ENCODE measurements at places on chromosomes 2 and 18. TPM values are rescaled to one million over a fixed set of nuclear protein-coding genes. Genes with fewer than 3 reads are reported as not detected.

DNA sequence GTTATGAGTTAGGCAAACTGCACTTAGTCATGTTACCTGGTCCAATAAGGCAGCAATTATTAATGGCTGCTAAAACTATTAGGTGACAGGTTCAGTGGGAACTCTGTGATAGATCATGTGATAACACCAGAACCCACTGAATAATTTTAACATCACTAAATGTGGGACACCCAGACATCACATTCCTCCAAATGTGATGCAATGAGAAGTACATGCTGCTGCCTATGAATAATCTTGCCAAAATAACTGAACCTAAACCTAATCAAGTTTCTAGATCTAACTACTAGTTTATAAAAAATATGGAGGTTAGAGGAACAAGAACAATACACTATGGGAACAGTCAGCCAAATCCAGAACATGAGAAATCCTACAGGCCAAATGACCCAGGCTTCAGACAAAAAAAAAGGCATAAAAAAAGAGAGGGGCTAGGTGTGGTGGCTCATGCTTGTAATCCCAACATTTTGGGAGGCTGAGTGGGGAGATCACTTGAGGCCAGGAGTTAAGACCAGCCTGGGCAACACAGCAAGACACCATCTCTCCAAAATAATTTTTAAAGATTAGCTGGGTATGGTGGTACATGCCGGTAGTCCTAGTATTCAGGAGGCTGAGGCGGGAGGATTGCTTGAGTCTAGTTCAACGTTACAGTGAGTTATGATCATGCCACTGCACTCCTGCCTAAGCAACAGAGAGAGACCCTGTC lies 7.0 kb upstream of the ACTR2 start:
- H3K4me3 ChIP-seq, result no peak overlapping the region
- no peaks in the 10 kb centered on the region for H3K4me1 ChIP-seq
- no peak for DNase-seq
- no peak overlapping the region for H3K27ac ChIP-seq
- H3K27me3 ChIP-seq, result no peaks in the 10 kb centered on the region

DNA sequence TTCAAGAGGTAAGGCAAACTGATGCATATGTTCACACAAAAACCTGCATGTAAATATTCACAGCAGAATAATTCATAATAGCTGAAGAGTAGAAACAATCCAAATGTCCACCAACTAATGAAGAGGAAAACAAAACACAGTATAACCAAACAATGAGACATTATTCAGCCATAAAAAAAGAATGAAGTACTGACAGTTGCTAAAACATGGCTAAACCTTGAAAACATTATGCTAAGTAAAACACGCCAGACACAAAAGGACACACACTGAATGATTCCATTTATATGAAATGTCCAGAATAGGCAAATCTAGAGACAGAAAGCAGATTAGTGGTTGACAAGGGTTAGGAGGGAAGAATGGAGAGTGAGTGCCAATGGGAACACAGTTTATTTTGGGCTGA lies 86.9 kb downstream of the SESTD1 start:
- H3K4me3 ChIP-seq, result no peak overlapping the region
- H3K36me3 ChIP-seq, result no peaks in the 10 kb centered on the region
- no peak overlapping the region for H3K27ac ChIP-seq

The SUMO1 gene
- total RNA-seq, result 62.9 TPM

- DNase-seq, result no peak
- no peaks in the 10 kb centered on the region for H3K36me3 ChIP-seq
- no peaks in the 10 kb centered on the region for H3K4me1 ChIP-seq
- no peak overlapping the region for H3K4me3 ChIP-seq
Observed at GRCh38 chr18:379681-380330, 112.0 kb upstream of the THOC1 start.

DNA sequence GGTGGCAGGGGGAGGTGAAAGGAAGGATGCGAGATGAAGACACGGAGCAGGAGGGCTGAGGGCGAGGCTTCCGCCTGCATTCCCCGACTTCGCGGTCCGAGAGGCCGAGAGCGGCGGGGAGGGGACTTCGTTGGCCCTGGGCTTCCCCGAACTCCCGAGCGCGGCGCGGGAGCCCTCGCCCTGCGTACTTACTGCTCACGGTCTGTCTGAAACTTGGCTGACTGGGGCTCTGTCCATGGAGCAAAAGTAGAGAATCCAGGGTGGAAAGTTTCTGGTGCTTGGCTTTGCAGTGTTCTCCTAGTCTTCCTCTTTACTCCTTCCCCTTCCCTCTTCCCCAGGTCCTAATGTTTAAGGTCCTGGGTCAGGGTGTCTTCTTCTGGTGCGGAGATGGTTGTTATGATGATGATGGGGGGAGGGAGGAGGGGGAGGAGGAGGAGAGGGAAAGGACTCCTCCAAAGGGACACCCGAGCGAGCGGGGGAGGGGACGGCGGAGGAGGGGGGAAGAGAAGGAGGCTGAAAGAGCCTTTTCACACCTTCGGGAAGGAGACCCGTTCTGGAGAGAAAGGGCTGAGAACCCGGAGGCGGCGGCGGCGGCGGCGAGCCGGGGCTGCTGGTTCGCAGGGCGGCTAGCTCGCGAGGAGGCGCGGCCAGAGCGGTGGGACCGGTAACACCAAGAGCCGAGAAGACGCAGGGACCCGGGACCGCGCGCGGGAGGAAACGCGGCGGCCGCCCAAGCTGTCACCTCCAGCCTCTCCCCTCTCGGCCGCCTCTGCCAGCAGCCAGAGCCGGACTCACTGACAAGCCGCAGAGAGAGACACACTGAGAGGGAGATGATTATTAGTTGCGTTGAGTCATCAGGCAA lies at the start of gene SATB2:
TSS of gene SATB2 (minus strand) at position 793 of the 862 bp plus-strand sequence. CDS start 1,902 bp downstream, outside the sequence.
- H3K4me3 ChIP-seq, result peak within 1 kb of the TSS; percentile 99
- H3K27ac ChIP-seq, result no peak within 1 kb of the TSS

- H3K27ac ChIP-seq, result no peak overlapping the region
- no peaks in the 10 kb centered on the region for H3K4me1 ChIP-seq
- no peak for DNase-seq
- no peaks in the 10 kb centered on the region for H3K27me3 ChIP-seq
- H3K36me3 ChIP-seq, result no peaks in the 10 kb centered on the region
Observed at GRCh38 chr18:77811503-77811902, 561.9 kb downstream of the GALR1 start.

The EVA1A gene
- not detected for total RNA-seq

The DUSP19 gene
- 2.0 TPM for total RNA-seq

DNA sequence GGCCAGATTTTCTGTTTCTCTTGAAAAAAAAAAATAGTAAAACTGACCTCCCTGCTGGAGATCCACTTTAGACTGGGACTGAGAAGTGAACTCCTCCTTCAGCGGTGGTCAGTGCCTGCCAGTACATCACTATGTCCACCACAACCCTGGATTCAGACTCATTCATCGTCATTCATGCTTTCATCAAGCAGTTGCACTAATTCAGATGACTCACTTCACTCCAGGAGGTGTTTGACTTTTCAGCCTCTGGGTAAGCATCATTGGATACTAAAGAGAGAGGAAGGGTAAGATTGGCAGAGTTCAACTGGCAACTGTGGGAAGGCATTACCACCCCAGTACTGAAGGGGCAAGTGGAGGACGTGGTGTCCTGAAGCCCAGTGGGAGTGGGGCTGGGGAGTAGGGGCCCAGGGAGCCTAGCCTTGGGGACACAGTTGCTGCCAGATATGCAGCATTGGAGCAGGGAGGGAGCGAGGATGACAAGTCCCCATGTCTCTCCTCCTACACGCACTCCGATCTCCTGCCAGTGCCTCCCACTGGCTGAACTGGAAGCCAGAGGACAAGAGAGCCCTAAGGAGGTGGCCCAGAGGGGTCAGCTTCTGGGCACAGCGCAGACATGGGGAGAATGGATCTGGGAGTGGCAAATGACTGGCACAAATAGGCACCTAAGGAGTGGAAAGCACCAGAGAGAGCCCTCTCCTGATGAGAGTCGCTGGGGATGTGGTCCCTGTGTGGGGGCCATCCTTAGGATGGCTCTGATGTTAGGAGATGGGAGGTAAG lies 111.1 kb downstream of the TGFA start:
- H3K4me3 ChIP-seq, result no peak overlapping the region
- H3K36me3 ChIP-seq, result no peaks in the 10 kb centered on the region
- no peak for DNase-seq
- no peaks in the 10 kb centered on the region for H3K27me3 ChIP-seq

DNA sequence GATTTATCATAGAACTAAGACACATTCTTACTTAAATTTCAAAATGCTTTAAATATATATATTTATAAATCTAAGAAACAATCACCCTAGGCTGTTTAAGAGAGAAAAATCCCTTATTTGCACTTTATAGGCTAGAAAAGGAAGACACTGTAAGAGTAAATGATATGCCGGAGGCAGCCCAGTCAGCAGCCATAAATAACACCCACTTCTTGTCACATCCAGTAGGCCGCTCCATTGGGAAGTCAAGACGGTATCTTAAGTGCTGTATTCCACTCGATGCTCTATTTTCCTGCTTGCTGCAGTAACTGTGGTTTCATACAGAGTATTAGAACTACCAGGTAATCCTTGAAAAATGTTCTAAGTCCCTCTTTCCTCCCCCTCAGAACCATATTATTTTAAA lies 57.9 kb downstream of the ABCA12 start:
- no peaks in the 10 kb centered on the region for H3K4me1 ChIP-seq
- DNase-seq, result no peak
- H3K4me3 ChIP-seq, result no peak overlapping the region
- H3K27me3 ChIP-seq, result no peaks in the 10 kb centered on the region
- no peak overlapping the region for H3K27ac ChIP-seq
- no peaks in the 10 kb centered on the region for H3K36me3 ChIP-seq

DNA sequence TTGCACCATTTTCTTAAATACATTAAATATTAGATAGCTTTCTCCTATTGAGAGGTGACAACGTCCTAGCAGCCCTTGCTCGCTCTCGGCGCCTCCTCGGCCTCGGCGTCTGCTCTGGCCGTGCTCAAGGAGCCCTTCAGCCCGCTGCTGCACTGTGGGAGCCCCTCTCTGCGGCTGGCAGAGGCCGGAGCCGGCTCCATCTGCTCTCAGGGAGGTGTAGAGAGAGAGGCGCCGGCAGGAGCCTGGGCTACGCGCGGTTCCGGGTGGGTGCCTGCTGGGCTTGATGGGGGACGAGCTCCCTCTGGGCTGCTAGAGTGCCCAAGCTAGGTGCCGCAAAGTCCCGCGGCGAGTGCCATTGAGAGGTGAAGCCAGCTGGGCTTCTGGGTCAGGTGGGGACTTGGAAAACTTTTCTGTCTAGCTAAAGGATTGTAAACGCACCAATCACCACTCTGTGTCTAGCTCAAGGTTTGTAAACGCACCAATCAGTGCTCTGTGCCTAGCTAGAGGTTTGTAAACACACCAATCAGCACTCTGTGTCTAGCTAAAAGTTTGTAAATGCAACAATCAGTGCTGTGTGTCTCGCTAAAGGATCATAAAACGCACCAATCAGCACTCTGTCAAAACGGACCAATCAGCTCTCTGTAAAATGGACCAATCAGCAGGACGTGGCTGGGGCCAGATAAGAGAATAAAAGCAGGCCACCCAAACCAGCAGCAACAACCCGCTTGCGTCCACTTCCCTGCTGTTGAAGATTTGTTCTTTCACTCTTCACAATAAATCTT lies 3.1 kb downstream of the RPRD1A start:
- no peak overlapping the region for H3K27ac ChIP-seq
- H3K27me3 ChIP-seq, result no peaks in the 10 kb centered on the region
- no peaks in the 10 kb centered on the region for H3K36me3 ChIP-seq
- H3K4me1 ChIP-seq, result peaks cover 15% of the 10 kb centered on the region
- DNase-seq, result no peak
- H3K4me3 ChIP-seq, result no peak overlapping the region

The C1QL2 gene
- not detected for total RNA-seq

DNA sequence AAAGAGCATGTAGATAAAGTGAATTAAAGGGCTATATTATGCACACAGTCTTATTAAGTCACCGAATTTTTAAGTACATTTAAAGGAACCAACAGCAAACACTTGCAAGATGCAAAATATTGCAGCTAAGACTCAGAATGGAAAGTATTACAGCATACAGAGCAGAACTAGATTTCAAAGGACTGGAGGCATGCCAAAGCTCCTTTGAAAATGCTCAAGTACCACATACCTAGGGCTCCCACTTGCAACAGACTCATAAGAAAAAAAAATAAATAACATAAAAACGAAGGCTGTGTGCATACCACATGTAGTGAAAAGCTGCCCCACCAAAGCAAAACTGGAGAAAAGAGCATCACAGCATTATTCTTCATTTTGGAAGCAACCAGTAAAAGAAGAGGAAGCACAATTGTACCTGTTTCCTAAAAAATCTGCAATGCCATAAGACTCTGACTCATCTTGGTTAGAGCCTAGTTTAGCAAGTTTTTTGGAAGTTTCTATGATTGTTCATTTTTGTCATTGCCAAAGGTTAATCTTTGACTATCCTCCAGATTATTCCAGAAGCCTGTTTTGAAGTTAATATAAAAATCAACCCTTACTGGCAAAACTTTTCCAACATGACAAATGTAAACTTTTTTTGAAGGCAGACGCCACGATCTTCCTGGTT lies 306.0 kb upstream of the COL3A1 start:
- no peak overlapping the region for H3K4me3 ChIP-seq
- no peaks in the 10 kb centered on the region for H3K27me3 ChIP-seq
- no peaks in the 10 kb centered on the region for H3K36me3 ChIP-seq

The MFSD6 gene
- total RNA-seq, result 42.3 TPM

DNA sequence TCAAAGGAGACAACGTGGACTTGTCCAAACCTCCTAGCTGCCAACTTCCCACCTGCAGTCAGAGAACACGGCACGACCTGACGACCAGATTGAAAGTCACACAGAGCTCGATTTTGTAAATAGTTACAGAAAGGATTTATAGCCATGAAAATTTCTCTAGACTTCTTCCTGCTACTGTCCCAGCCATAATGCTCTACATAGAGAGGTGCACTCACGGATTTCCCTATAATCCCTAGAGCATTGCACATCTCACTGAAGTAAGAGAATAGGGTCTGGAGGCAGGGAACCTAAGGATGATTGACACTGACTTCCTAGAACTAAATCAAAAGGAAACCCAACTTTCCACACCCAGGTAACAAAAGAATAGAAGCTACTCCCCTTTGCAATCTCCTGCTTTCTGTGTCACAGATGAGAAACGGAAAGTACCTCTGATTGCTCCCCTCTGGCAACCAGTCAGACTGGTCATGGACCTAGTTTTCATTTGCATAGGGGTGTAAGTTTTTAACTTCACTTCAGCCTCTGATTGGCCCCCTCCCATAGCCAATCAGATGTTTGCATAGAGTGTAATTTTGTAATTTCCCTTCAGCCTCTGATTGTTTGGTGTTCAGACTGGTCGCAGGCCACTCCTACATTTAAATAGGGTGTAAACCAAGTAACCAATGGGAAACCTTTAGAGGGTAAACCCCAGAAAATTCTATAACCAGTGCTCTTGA lies 58.6 kb upstream of the FBXO11 start:
- H3K4me3 ChIP-seq, result no peak overlapping the region
- DNase-seq, result no peak
- H3K36me3 ChIP-seq, result no peaks in the 10 kb centered on the region

DNA sequence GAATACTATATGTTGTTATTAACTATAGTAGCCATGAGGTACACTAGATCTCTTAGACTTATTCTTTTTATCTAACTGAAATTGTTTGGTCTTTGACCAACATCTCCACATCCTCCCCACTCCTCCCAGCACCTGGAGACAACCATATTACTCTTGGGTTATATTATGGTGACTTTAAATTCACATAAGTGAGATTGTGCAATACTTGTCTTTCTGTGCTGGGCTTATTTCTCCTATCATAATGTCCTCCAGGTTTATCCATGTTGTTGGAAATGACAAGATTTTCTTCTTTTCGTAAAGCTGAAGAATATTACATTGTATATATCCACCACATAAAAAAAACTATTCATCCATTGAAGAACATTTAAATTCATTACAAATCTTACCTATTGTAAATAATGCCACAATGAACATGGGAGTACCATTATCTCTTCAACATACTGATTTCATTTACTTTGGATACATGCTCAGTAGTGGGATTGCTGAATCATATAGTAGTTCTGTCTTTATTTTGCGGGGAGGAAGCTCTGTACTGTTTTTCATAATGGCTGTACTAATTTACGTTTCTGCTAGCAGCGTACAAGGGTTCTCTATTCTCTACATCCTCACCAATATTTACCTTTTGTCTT lies 159.2 kb upstream of the SCN7A start:
- H3K36me3 ChIP-seq, result no peaks in the 10 kb centered on the region
- no peaks in the 10 kb centered on the region for H3K27me3 ChIP-seq

All from T-cell (primary cell).